Stimulated activated CD4-positive, alpha-beta T cell treated with anti-CD3 and anti-CD28 coated beads, Interleukin-1b, Interleukin-23, amount 100 ng/mL, for 4 hours (primary cell): ENCODE measurements at places on chromosomes 1 and 21.

DNA sequence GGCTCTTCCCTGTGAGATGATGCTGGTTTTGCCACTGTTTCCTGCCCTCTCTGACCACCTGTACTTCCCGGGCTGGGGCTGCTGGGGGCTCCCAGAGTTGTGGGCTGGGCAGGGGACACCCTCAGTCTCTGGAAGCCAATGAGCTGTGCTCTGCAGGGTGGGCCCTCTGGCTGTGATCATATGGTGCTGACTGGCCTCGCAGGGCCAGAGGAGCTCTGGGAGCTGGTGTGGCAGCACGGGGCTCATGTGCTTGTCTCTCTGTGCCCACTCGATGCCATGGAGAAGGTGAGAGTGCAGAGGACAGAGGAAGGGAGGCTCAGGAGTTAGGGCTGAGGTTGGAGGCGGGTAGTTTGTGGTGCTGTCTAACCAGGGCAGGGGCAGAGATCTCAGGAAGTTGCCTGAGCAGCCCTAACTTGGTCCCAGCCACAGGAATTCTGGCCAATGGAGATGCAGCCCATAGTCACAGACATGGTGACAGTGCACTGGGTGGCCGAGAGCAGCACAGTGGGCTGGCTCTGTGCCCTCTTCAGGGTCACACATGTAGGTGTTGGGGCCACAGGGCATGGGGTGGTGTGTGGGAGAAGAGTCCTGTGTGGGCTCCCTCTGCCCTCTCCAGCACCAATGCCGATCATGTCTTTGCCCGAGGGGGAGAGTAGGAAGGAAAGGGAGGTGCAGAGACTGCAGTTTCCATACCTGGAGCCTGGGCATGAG is 5.7 kb upstream of the LGR6 start:
- no peak for DNase-seq

DNA sequence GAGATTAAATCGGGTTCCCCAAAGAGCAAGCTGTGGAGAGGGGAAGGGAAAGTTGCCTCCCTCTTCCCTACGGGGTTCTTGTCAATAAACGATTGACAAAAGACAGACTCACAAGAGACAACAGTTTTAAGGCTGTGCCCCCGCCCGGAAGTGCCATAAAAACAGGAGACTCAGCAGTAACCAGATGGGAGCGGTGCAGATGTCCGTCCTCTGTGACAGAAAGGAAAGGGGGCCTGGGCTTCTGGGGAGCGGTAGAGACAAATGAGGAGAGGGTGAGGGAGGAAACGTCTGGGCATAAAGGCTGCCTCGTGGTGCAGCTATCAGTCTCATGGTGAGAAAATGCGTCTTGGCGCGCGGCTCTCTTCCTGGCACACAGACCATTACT is 5.9 kb downstream of the TP73 start:
- no peak for DNase-seq

DNA sequence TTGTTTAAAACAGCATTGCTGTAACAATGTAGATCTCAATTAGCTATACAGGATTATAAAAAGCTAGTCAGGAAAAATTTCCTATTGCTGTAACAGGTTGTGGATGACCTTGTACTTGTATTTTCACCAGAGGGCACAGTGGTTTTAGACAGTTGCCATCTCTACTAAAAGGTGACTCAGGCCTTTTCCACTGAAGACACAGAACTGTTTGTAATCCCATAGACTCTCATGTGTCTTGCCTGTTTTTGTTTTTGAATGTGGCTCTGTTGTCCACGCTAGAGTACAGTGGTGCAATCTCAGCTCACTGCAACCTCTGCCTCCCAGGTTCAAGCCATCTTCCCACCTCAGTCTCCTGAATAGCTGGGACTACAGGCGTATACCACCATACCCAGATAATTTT is 5.9 kb downstream of the MTFR1L start:
- no peak for DNase-seq

- no peak for DNase-seq
Observed at GRCh38 chr1:106747232-106747631, 309.2 kb upstream of the PRMT6 start.

DNA sequence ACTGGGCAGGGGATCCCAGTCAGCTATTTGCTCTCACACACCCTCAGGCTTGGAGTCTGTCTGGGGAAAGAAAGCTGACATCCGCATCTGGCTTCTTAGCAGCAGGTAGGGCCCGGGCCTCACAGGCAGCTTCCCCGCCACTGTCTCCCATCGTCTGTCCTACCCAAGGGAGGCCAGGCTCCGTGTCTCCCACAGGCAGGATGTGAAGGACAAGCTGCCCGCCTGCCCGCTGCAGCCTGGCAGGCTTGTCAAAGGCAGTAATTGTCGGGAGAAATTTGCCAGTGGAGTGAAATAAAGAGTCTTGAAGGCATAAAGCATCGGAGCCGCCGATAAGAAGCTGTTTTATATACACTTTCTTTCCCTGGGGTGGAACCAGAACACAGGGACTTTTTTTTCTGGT is 44.0 kb upstream of the DISP3 start:
- DNase-seq: no peak

DNA sequence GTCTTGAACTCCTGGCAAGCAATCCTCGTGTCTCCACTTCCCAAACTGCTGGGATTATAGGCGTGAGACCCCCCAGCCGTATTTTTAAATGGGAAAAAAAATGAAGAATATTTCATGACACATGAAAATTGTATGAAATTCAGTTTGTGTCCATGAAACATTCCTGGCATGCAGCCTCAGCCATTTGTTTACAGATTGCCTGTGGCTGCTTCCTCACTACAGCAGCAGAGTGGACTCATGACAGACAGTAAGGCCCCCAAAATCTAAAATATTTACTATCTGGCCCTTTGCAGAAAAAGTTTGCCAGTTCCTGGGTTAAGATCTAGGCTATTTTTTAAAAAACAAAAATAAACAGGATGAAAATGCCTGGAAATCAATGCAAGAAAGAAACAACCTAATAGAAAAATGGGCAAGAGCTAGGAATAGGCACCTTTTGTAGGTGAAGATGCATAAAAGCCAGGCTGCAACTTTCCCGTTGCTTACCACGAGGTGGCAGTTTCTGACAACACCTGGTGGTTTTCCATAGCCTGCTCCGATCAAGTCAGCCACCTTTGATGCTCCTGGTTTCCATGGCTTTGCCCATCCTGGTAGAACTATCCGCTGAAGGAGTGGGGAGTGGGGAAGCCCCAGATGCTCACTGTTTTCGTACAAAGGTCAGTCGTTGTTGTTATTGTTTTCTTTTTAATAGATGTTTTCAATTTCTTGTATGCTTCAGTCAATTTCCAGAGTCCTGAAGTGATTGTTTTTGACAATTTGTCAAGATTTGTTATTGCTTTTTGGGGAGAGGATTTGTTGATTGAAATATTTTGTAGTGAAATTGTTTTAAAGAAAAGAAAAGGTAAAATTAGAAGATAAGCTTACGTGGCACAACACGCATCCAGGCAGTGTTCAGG is 24.3 kb downstream of the UBE2Q1 start:
- DNase-seq: no peak

DNA sequence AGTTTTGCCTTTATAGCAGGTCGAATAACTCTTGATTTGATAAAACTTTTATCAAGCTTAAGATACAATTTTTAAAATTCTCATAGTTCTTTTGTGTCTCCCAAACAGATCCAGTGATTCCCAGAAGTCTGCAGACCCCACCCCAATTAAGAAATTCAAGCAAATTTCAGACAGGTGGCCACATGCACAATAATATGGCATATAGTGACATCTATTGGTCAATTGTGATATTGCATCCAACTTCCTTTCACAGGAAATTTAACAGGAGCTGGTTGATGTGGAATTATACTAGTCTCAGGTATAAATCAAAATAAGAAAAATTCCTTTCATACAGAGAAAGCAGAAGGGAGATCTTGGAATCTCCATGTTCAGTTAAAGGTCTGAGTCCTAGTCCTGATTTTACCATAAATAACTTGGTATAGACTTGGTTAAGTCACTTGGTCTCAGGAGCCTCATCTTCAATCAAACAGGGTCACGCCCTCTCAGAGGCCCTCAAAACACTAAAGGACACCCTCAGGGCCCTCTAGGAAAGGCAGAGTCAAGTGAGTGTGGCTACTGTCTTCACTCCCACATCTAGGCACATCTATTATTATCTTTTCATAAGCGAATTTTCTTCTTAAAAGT is 24.1 kb downstream of the PIGM start:
- no peak for DNase-seq

GRCh38 chr21:23401278-23401677 is 2206.0 kb downstream of the MRPL39 start:
- DNase-seq: no peak

GRCh38 chr1:198529414-198529813 is 11.1 kb downstream of the ATP6V1G3 start:
- no peak for DNase-seq

- DNase-seq: no peak
Observed at GRCh38 chr1:14970115-14970798, 183.3 kb upstream of the TMEM51 start.

DNA sequence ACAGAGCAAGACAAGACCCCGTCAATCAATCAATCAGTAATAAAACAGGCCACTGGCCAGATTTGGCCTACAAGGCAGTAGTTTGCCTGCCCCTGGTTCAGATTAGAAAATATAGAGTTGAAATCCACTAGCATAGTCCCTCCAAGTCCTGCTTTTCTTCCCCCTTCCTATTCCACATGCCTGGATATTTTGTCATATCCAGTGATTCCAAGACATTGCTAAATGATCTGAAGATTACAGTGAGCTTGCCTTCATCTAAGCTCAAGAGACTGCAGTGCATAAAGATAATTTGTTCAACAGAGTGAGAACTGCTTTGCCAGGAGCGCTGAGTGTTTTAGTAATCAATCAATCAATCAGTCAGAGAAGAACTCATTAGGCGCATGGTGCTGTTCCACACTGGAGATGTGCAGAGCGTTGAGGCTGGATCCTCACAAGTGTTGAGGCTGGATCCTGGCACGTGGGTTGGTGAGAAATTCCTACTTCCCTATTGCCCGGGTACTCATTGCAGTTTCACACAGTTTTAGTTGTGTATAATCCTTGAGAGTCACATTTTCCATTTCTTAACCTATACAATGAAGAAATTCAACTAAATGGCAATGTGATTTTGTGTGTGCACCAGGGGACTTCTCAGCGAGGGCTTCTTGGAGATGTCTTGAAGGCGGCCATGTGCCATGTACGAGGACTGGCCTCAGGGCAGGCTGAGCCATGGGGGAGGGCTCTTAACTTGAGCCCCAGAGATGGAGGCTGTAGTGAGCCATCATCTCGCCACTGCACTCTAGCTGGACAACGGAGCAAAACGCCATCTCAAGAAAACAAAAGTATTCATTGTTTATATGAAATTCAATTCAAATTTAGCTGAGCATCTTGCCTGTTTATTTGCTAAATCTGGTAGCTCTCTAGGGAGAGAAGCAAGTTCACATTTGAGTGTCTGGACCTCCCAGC is 76.3 kb downstream of the TOMM20 start:
- no peak for DNase-seq

- DNase-seq: no peak
Observed at GRCh38 chr1:183600136-183600535, 9.9 kb upstream of the NCF2 start.

GRCh38 chr1:165954940-165955339 is 127.5 kb downstream of the UCK2 start:
- DNase-seq: no peak

GRCh38 chr1:217136895-217137205 is 413.6 kb upstream of the ESRRG start:
- DNase-seq: no peak

DNA sequence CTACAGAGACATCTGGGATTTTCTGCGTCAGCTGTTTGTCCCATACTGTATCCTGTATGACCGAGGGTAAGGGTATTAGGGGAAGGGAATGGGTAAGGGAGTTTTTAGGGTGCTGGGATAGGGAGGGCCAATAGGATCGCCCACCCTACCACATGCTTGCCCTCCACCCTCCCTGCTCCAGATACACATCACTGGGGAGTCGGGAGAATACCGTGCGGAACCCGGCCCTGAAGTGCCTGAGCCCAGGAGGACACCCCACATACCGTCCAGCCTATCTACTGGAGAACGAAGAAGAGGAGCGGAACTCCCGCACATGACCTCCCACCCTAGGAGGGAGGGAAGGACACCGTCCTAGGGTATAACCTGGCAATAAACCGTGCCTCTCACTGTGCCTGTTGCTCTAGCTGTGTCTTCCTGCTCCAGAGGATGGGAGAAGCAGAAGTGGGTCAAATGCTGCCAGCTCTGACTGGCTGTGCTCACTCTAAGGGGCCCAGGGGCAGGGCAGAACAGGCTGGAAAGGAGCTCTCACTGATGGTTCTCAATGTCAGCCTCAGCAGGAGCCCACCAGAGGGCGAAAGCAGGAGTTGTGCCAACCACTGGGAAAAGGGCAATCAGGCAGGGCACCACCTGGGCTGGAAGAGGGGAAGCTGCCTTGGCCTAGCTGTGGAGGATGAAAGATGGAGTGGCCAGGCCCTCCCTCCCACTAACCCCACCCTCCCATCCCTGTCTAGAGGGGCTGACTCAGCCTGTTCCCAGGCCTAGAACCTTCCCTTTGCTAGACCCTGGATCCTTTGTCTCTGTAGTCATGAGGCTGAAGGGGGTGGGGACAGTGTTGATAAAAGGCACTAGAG is 440 bp upstream of the LENEP start:
- no peak for DNase-seq

DNA sequence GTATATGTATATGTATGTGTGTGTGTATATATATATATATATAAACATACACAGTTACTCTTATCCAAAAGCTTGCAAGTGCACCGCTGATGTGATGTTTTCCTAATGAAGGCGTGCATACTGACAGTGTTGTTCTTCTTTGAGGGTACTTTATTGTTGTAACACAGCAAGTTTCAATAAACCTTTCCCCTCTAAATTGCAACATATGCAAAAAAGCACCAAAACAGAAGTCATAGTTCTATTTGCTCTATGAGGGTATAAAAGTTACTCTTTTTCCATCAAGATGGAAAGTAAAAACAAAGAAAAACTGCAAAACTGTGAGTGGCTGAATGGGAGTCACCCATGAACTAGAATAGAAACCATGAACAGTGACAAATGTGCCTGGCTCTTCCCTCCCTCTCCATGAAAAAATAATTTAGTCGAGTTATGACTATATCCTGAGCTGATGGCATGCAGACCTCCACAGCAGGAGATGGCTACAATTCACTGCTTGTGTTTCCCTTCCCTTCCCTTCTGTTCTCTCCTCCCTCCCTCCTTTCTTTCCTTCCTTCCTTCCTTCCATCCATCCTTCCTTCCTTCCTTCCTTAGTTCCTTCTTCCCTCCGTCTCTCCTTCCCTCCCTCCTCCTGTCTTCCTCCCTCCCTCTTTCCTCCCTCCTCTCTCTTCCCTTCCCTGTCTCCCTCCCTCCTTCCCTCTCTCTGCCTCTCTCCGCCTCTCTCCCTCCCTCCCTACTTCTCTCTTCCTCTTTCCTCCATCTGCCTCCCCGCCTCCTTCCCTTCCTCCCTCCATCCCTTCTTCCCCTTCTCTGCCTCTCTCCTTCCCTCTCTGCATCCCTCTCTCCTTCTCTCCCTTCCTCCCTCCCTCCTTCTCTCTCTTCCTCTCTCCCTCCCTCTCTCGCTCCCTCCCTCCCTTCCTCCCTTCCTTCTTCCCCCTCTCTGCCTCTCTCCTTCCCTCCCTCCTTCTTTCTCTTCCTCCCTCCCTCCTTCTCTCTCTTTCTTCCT is 220.7 kb upstream of the POU3F1 start:
- DNase-seq: no peak

- no peak for DNase-seq
Observed at GRCh38 chr1:171355727-171356126, 41.7 kb downstream of the FMO4 start.

GRCh38 chr1:212256369-212256768 is 28.8 kb upstream of the PPP2R5A start:
- peak; percentile 1 for DNase-seq
